ENCODE measurements at places on chromosomes 1 and 21. TPM values are rescaled to one million over a fixed set of nuclear protein-coding genes. Genes with fewer than 3 reads are reported as not detected.

The PRRC2C gene
- total RNA-seq, result 238 TPM

The ADARB1 gene
- total RNA-seq, result 36.2 TPM

The GPR37L1 gene
- total RNA-seq, result not detected

The S100A8 gene
- not detected for total RNA-seq

The REN gene
- not detected for total RNA-seq

The ELAPOR1 gene
- total RNA-seq, result 7.0 TPM

The BCAS2 gene
- total RNA-seq, result 46.4 TPM

The BEND5 gene
- total RNA-seq, result 73.6 TPM

The NOS1AP gene
- total RNA-seq, result 0.18 TPM

The HSD3B2 gene
- total RNA-seq, result not detected

The EPHX1 gene
- 2.1 TPM for total RNA-seq

The KPRP gene
- total RNA-seq, result not detected

The NTRK1 gene
- total RNA-seq, result 23.5 TPM

The ERICH3 gene
- total RNA-seq, result not detected

All from activated CD8-positive, alpha-beta T cell treated with anti-CD3 and anti-CD28 coated beads for 36 hours (primary cell).